ENCODE measurements at places on chromosomes 1 and 21. TPM values are rescaled to one million over a fixed set of nuclear protein-coding genes. Genes with fewer than 3 reads are reported as not detected.

- DNase-seq = no peak
Observed at GRCh38 chr1:48858200-48858920, 81.7 kb upstream of the BEND5 start.

DNA sequence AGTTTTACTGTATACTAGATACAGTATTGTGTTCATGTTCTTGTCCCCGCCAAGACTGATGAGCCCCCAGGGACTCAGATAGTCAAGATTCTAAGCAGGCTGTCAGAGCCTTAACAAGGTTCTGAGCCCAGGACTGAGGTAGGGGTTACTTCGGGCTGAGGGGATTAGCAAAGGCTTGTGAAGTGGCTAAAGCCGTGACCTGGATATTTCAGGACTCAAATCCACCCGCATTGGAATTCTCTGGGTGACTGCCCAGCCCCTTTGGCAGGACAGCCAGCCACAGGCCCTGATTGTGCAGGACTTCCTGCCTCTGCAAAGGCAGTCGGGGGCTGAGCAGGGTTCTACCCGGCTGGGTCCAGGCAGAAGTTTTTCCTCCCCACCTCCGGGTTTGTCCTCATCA, at the start of gene PLA2G5:
Gene PLA2G5 (plus strand): TSS at position 321 of the 400 bp plus-strand sequence. CDS start 14,637 bp downstream, outside the sequence.
- no peak for DNase-seq

BLACAT1 gene
- 5.6 TPM for total RNA-seq

LRRC3 gene
- total RNA-seq = 6.8 TPM

GRCh38 chr1:93822730-93823425, 56.1 kb downstream of the DNTTIP2 start:
- DNase-seq = no peak

GRCh38 chr1:62373221-62373620, 54.0 kb upstream of the KANK4 start:
- no peak for DNase-seq

GRCh38 chr1:6027591-6027990, 18.1 kb upstream of the KCNAB2 start:
- DNase-seq = no peak

DNA sequence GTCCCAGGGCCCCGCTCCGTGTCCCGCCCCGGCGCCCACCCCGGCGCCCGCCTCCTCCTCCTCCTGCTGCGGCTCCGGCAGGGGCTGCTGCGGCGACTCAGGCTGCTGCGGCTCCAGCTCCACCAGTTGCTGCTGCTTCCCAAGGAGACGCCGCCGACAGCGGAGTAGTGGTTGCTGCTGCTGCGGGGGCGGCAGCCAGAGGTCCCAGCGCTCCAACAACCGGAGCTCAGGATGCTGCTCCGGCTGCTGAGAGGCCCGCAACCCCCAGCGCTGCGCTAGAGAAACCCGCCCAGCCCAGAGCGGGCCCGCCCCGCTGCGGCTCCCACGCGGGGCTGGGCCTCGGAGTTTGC, 1.1 kb downstream of the CRCT1 start:
- peak; percentile 78 for DNase-seq

DNA sequence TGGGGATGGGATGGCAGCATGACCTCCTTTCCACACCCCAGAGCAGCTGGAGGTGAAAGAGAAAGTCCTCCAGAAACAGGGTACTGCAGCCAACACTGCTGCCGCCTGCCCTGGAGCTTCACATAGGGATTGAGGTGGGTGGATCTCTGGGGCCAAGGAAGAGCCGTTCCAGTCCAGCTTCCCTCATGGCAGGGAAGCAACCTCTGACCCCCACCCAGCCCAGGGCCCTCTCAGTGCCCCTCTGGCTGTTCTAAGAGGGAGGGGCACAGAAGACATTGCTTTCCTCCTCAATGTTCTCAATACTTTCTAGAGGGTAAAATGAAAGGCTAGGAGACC, 5.7 kb downstream of the KIF21B start:
- no peak for DNase-seq

Data from GM23338 (cell line).